ENCODE measurements at places on chromosomes 6 and 20. TPM values are rescaled to one million over a fixed set of nuclear protein-coding genes. Genes with fewer than 3 reads are reported as not detected.

Gene PEDS1
- total RNA-seq, result 6.0 TPM

Gene FNDC11
- total RNA-seq, result 0.09 TPM

DNA sequence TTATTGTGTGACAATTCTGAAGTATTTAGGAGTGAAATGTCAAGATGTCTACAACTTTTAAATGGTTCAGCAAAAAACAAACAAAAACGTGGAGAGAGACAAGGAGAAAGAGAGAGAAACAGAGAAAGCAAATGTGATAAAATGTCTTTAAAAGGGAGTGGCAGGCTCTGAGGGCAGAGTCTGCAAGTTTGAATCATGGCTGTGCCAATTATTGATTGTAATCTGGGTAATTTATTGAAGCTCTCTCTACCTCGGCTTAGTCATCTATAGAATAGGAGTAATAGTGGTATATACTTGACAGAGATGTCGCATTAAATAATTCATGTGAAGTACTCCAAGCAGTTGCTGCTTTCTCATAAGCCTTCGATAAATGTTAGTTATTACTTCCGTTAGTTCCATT is 61.3 kb upstream of the ARID1B start:
- H3K4me1 ChIP-seq, result peaks cover 13% of the 10 kb centered on the region
- no peaks in the 10 kb centered on the region for H3K36me3 ChIP-seq
- no peak for DNase-seq
- no peak overlapping the region for H3K27ac ChIP-seq
- H3K4me3 ChIP-seq, result no peak overlapping the region
- no peaks in the 10 kb centered on the region for H3K27me3 ChIP-seq

- DNase-seq, result no peak
- no peaks in the 10 kb centered on the region for H3K27me3 ChIP-seq
- no peaks in the 10 kb centered on the region for H3K4me1 ChIP-seq
- H3K27ac ChIP-seq, result no peak overlapping the region
- no peak overlapping the region for H3K4me3 ChIP-seq
These were observed 120.9 kb downstream of the ANKRD60 start for GRCh38 chr20:58107533-58107932.

GRCh38 chr6:160972111-160972510 is 19.5 kb upstream of the MAP3K4 start:
- H3K27ac ChIP-seq, result no peak overlapping the region
- no peak overlapping the region for H3K4me3 ChIP-seq
- H3K4me1 ChIP-seq, result peaks cover 3% of the 10 kb centered on the region
- H3K36me3 ChIP-seq, result no peaks in the 10 kb centered on the region

- no peaks in the 10 kb centered on the region for H3K27me3 ChIP-seq
- H3K4me1 ChIP-seq, result peaks cover 4% of the 10 kb centered on the region
- DNase-seq, result no peak
- no peaks in the 10 kb centered on the region for H3K36me3 ChIP-seq
These were observed 4.7 kb upstream of the TBC1D32 start for GRCh38 chr6:121338956-121339355.

GRCh38 chr20:52937591-52938100 is 34.5 kb upstream of the TSHZ2 start:
- H3K4me1 ChIP-seq, result no peaks in the 10 kb centered on the region
- DNase-seq, result no peak
- no peak overlapping the region for H3K27ac ChIP-seq
- H3K27me3 ChIP-seq, result no peaks in the 10 kb centered on the region
- H3K4me3 ChIP-seq, result no peak overlapping the region
- H3K36me3 ChIP-seq, result no peaks in the 10 kb centered on the region

- H3K4me1 ChIP-seq, result peaks cover 4% of the 10 kb centered on the region
- no peaks in the 10 kb centered on the region for H3K27me3 ChIP-seq
- no peaks in the 10 kb centered on the region for H3K36me3 ChIP-seq
- H3K27ac ChIP-seq, result no peak overlapping the region
- peak overlapping the region; percentile 33 for H3K4me3 ChIP-seq
These were observed 7.8 kb upstream of the NR2E1 start for GRCh38 chr6:108157981-108158525.

- no peaks in the 10 kb centered on the region for H3K4me1 ChIP-seq
- no peak overlapping the region for H3K27ac ChIP-seq
- no peaks in the 10 kb centered on the region for H3K36me3 ChIP-seq
These were observed 42.0 kb downstream of the SOBP start for GRCh38 chr6:107531868-107532267.
